ENCODE measurements at places on chromosomes 12 and 14. TPM values are rescaled to one million over a fixed set of nuclear protein-coding genes. Genes with fewer than 3 reads are reported as not detected.

Gene CPNE6
- not detected for total RNA-seq

Gene RAB21
- total RNA-seq, result 48.4 TPM

DNA sequence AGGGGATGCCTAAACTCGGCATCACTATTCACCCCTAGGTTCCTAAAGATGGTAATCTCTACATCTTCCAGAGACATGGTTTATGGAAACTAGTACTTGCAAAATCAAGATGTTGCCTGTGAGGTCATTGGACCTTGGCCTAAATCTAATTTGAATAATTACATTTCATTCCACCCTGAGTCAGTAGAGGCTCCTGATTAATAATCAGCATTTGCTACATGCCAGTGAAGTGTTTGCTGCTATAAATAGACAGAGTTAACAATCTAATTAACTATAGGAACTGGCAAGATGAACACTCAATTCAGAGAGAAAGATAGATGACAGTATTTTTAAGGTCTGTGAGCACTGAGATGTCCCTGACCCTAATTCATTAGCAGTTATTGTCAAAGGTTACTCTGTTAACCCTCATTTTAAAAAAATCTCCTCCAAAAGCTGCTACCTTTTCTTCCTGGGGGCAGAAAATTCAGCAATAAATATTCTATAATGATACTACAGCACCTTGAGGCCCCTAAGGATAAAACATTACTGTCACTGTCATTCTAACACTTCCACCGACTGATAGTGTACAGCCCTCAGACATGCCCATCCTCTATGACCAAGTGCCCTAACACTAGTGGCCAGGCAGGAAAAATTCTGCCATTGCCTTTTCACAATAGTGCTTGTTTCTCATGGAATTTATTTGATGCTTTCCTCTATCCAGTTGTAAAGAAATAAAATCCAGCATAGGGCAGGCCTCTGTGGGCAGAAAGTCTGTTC, 65.7 kb upstream of the CCDC196 start:
- no peaks in the 10 kb centered on the region for H3K4me1 ChIP-seq
- H3K27me3 ChIP-seq, result no peaks in the 10 kb centered on the region
- no peak for DNase-seq
- H3K4me3 ChIP-seq, result no peak overlapping the region
- no peaks in the 10 kb centered on the region for H3K36me3 ChIP-seq
- no peak overlapping the region for H3K27ac ChIP-seq

DNA sequence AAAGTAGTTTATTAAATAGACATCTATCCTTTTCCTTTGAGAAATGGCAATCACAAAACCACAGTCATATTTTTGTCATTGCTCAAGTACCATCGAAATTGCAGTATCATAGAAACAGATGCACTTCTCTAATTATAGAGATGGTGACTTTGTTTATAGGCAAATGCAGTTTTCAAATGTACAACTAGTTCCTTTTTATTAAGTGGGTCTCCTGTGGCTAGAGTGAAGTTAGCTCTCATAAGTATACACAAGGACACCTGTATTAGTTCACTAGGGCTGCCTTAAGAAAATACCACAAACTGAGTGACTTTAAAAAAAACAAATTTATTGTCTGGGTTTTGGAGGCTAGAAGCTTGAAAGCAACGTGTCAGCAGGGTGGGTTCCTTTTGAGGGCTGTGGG, 62.8 kb downstream of the OTOGL start:
- H3K4me3 ChIP-seq, result no peak overlapping the region
- no peak overlapping the region for H3K27ac ChIP-seq
- DNase-seq, result no peak
- H3K36me3 ChIP-seq, result no peaks in the 10 kb centered on the region

- no peak overlapping the region for H3K4me3 ChIP-seq
- DNase-seq, result no peak
- no peaks in the 10 kb centered on the region for H3K4me1 ChIP-seq
- H3K27me3 ChIP-seq, result peaks cover 18% of the 10 kb centered on the region
- H3K36me3 ChIP-seq, result no peaks in the 10 kb centered on the region
- H3K27ac ChIP-seq, result no peak overlapping the region
These were observed 33.1 kb upstream of the YBX3 start for GRCh38 chr12:10756194-10756593.
